Stimulated activated CD8-positive, alpha-beta memory T cell treated with anti-CD3 and anti-CD28 coated beads, Interleukin-2, amount 100 ng/mL, for 1 hour (primary cell): ENCODE measurements at places on chromosomes 3 and 15.

DNA sequence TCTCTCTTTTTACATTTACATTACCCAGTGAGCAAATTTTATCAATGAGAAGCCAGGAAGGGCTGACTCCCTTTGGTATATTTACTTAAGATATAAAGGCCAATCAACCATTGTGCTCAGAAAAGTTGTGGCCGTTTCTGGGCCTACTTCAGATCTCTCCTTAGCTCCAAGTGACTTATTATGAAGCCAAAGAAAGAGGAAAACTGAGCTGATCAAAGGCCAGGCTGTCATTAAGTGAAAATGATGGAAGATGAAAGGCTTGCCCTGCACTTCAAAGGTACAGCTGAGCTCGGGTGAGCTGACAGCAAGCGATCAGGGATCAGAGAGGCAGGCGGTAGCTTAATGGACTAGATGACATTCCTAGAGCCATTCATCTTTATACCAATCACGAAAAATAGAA is 24.8 kb downstream of the VGLL4 start:
- DNase-seq = no peak

DNA sequence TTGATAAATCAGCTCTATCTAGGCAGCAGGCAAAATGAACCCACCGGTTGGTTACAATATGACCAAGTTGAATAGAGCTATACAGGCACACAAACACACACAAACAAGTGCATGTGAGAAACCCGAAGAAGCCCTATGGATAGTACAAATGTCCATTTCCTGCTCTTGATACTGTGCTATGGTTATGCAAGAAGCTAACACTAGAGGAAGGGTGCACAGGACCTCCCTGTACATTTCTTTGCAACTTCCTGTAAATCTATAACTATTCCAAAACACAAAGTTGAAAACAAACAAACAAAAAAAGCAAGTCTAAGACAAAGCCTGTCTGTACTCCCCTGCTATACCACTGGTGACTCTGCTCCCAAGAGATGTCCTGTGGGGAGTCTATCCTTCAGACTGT is 8.2 kb upstream of the FAM240A start:
- no peak for DNase-seq

DNA sequence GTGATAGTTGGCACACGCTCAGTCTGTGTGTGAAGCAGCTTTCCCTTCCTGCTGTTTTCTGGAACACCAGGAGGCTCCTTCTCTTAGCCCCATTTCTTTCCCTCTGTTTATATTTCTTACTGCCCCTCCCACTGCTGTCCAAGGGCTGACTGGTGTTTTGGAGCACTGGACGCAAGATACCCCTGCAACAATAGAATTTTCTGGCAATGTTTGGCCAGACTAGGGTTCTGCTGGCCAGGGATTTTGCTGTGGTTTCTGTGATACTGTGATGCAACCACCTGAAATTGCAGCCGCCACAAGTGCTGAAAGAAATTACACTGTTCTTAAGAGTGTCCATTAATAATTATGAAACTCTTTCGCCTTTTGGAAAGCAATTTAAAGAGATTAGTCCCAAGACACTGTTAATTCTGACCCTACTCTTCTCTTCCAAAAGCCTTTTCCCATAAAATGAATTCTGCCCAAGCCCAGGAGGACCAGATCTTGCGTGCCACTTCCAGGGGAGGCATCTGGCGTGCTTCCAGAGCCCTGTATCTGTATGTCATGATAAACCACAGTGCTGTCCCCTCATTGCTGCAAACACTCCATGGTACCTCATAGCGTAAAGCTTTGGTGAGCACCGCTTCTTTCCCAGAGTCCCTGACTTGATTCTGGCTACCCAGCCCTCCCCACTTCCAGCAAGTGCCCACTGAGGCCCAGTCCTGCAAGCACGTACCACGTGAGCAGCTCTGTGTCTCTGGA is 159.4 kb upstream of the CHRM5 start:
- no peak for DNase-seq

GRCh38 chr3:69099576-69099975 is 14.8 kb downstream of the ARL6IP5 start:
- DNase-seq = no peak

GRCh38 chr3:13674538-13675185 is 125.7 kb downstream of the FBLN2 start:
- DNase-seq = no peak

DNA sequence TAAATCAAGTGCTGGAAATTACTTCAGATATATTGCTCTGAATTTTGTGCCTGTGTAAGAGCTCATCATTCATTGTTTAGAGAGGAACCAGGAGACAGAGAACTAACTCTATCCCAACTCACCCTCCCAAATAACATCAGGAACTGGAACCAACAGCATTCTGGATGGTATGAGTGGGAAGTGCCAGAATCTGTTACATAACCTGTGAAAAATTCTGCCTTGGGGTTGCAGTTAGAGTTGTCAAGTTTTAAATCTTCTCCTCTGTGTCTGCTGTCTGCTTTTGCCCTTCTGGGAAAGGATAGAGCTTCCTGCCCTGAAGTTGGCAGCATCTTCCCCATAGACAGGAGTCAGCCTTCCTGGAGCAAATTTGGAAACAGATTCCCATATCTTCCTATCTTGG is 41.2 kb downstream of the TIMP4 start:
- DNase-seq = no peak

- DNase-seq = no peak
Observed at GRCh38 chr3:150371741-150372254, 36.3 kb upstream of the TSC22D2 start.

GRCh38 chr15:42110367-42110766 is 16.0 kb upstream of the PLA2G4D start:
- no peak for DNase-seq

DNA sequence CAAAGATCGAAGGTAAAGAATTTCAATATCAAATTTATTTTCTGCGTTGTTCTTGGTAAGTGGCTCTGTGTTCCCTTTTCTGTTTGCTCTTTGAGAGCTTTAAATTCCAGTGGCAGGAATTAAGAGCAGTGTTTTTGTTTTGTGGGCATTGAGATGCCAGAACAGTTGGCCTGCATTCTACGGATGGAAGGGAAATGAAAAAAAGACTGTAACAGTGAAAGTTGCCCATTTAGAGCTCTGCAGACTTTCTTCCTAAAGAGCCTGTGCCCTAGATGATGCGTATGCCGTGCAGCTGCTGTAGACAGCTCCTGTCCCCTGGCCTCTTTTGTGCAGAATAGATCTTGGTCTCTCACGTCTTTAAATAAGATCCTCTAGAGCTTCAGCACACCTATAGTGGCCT is 58.8 kb downstream of the KAT2B start:
- DNase-seq = no peak

DNA sequence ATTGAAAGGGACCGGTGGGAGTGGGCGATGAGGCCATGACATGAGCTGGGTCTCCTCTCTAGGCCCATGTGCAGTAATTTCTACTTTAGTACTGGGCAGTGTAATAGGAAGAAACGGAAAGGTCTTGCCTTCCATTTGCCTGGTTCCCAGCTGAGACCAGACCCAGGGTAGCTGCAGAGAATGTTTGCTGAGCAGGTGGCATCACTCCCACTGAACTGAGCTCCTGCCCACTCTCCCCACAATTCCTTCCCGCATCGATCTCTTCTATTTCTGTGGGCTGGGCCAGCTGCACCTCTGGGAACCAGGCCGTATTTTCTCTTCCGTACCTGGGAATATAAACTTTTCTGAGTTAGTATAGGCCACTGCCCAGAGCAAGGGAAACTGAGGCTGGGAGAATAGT is 15.8 kb downstream of the ESYT3 start:
- DNase-seq = no peak

GRCh38 chr15:35126236-35126635 is 41.1 kb upstream of the NANOGP8 start:
- DNase-seq = no peak

- no peak for DNase-seq
Observed at GRCh38 chr3:194854659-194855390, 169.1 kb downstream of the FAM43A start.

DNA sequence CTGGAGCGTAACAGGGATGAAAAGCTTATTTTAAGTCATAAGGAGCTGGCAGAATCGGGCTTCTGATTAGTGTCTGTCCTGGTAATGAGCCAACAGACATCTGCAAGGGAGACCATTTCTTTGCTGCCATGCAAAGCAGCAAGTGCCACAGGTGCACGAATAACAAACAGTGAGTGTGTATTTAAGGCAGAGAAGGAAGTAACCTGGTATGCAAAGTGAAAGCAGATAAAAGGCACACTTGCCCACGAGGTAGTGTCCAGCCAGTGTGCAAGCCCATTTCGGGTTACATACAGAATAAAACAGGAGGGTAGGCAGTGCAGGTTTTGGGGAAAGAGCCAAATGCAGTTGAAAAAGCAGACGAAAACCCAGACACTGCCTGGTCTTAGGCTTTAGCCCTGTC is 1153.7 kb downstream of the SI start:
- no peak for DNase-seq

GRCh38 chr15:99212406-99212805 is 37.0 kb downstream of the TTC23 start:
- DNase-seq = no peak

GRCh38 chr3:53236112-53236841 is 19.5 kb downstream of the TKT start:
- DNase-seq = no peak

- no peak for DNase-seq
Observed at GRCh38 chr3:30770387-30770786, 124.1 kb downstream of the GADL1 start.

DNA sequence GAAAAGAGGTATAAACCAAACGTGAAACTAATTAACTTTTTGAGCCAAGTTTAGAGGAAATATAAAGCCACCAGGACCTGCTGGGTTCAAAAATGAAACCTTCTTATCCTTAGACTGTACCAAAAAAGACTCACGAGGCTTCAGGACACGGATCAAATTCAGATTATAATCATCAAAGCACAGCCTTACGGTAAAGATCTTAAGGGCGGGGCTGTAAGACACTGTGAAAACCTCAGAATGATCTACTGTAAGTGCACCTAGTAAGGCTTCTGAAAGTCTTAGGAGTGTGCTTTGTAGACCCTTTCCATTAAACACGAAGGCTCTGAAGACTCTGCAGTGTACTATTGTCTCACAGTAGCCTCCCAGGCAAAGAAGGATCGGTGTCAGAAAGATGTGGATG is 26.8 kb downstream of the TARS3 start:
- DNase-seq = no peak

DNA sequence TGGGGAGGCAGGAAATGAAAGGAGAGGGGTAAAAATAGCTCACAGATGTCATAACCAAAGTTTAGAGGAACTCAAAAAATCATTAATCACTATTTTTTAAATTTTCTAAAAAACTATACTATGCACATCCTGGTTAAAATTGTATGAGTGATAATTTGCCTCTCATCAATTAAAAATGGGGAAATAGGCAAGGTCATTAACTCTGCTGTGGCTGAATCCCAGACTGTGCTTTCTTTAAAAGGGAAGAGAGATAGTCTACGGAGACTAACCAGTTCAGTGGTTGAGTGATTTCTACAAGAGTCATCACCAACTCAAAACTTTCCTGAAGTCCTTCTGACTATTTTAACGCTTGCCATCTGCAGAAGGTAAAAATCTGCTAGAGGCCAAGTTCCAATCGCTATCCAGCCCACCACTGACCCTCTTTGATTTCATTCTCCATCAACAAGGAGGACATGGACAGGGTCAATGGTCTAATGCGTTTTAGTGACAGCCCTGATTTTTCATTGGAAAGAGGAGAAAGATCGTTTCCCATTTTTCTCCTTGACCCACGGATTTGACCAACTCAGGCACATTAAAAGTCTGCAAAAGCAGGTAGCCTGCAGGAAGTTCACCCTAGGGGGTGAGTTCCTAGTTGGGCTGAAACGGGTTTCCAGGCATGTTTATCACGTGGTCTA is 850 bp downstream of the SUCLG2 start:
- DNase-seq = no peak

DNA sequence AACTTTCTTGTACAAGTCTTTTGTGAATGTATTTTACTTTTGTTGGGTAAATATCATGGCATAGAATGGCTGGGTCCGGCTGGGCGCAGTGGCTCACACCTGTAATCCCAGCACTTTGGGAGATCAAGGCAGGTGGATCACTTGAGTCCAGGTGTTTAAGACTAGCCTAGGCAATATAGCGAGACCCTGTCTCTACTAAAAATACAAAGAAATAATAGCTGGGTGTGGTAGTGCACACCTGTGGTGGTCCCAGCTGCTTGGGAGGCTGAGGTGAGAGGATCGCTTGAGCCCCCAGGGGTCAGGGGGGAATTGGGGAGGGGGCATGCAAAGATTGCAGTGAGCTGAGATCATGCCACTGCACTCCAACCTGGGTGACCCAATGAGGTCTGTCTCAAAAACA is 52.9 kb downstream of the ANP32A start:
- no peak for DNase-seq

GRCh38 chr3:160765211-160765610 is 9.2 kb downstream of the PPM1L start:
- no peak for DNase-seq
